Myocyte (in vitro differentiated cells): ENCODE measurements at places on chromosomes 3 and 15. TPM values are rescaled to one million over a fixed set of nuclear protein-coding genes. Genes with fewer than 3 reads are reported as not detected.

- DNase-seq, result no peak
Measured at GRCh38 chr3:170078620-170079281, 41.0 kb downstream of the GPR160 start.

DNA sequence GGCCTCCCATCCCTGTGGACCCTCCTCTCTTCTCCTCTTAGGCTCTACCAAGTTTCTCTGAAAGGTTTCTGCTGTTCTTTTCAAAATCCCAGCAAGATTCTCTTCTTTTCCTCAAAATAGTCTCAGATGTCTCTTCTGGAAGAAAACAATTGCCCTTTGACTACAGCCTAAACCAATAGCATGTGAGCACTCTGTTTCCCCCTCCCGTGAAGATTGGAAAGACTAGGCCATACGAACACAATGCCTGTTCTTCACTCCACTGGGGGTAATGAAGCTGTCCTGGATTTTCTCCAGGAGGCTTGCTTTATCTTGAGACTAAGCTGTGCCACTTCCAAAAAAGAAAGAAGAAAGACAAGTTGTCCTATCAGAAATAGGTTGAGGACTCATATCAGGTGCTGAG lies 178.7 kb upstream of the MCTP2 start:
- no peak for DNase-seq

DNA sequence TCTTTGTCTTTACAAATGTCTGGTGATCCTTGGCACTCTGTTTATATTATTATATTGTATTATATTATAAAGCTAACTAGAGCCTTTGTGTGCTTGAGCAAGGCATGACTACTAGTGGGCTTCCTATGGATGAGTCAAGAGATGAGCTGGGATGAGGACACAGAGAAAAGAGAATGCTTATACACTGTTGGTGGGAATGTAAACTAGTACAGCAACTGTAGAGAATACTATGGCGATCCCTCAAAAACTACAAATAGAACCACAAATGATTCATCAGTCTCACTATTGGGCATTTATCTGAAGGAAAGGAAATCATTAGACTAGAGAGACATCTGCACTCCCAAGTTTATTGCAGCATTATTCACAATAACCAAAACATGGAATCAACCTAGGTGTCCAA lies 40.8 kb upstream of the MED12L start:
- DNase-seq, result no peak

The GHRL gene
- total RNA-seq, result not detected in 2 replicates

DNA sequence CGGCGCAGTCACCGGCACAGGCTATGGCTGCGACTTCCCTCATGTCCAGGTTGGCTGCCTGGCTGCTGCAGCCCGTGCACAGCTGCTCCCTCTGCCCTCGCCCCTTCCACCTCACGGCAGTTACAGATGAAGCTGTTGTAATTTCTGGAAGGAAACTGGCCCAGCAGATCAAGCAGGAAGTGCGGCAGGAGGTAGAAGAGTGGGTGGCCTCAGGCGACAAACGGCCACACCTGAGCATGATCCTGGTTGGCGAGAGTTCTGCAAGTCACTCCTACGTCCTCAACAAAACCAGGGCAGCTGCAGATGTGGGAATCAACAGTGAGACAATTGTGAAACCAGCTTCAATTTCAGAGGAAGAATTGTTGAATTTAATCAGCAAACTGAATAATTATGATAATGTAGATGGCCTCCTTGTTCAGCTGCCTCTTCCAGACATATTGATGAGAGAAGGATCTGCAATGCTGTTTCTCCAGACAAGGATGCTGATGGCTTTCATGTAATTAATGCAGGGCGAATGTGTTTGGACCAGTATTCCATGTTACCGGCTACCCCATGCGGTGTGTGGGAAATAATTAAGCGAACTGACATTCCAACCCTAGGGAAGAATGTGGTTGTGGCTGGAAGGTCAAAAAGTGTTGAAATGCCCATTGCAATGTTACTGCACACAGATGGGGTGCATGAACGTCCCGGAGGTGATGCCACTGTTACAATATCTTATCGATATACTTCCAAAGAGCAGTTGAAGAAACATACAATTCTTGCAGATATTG lies 13.2 kb upstream of the GNB4 start:
- DNase-seq, result no peak

The CHMP2B gene
- total RNA-seq, result 33.6 and 37.8 TPM in 2 replicates

- DNase-seq, result no peak
Measured at GRCh38 chr3:125382298-125382697, 7.2 kb upstream of the ZNF148 start.

- peak; percentile 89 for DNase-seq
Measured at GRCh38 chr3:12227833-12228232, 61.0 kb upstream of the PPARG start.

DNA sequence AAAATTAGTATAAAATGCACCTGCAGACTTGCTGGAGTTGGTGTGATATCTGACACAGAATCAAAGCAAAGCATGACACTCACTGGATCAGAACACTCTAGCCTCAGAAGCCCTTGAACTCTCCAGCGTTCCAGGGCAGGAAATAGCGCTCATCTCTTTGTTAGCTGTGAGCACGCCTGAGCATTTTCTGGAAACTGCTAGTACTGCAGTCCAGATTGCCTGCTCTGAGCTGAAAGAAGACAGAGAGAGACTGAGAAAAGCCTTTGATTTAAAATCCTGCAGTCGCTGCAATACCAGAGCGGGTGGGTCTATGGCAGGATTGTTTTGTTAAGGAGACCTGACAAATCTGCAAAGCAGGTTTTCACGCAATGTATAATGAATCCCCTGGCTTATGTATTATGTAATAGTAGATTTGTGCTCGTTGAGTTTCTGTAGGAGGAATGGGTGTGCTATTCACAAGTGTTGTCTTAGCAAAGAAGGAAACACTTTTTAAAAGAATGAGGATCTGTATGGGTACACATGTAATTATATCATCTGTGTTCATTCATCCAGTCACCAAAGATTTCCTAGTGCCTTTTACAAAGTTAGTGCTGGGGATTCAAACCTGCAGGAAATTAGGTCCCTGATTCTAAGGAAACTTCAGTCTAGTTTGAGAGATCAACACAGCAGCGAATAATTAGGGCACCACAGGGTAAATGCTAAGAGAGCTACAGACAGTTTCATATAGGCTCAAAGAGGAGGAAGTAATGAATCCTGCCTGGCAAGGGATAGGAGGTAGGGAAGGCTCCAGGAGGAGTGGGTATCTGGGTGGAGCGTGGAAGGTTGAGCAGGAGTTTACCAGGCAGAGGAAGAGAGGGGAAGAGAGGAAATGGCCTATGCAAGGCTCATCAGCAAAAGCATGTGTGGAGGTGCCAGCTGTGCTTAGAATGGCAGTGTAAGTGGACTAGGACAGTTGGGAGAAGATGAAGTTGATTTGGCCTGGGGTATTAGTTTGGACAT lies 26.1 kb upstream of the MGLL start:
- no peak for DNase-seq

The SI gene
- total RNA-seq, result not detected in 2 replicates

The CORO2B gene
- total RNA-seq, result 1.7 and 3.2 TPM in 2 replicates

GRCh38 chr3:172700936-172701455 lies 9.9 kb downstream of the NCEH1 start:
- DNase-seq, result no peak

GRCh38 chr3:4979428-4980228 lies at the start of gene BHLHE40:
TSS of gene BHLHE40 (plus strand) at chr3:4979437. CDS start at chr3:4979719, 282 bp downstream.
- peak; percentile 43 for DNase-seq

GRCh38 chr3:191982481-191982880 lies 521.5 kb downstream of the PYDC2 start:
- no peak for DNase-seq

- DNase-seq, result peak; percentile 53
Measured at GRCh38 chr3:185979721-185980121, 41.9 kb upstream of the TRA2B start.

DNA sequence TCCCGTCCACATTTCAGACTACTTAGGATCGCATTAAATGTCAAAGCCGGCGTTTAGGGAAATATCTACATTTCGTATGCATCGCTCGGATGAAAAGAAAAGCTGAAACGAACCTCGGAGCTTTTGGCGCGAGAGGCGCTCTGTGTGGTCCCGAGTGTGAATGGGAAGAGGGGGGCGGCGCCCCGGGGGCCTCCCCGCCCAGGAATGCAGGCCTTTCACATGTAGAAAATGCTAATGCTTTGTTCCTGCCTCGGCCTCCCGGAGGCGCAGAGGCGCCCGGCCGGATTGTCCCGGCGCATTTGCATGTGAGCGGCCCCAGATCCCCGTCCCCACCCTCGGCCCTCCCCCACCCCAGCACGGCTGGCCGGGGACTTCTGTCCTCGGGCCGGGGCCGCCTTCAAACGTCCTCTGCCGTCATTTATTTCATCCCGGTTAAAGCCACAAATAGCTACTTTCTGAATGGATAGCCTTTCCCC lies 37.0 kb upstream of the TRIM71 start:
- peak; percentile 52 for DNase-seq

GRCh38 chr3:43793648-43794372 lies 103.1 kb downstream of the ABHD5 start:
- DNase-seq, result no peak

The IL5RA gene
- not detected in 2 replicates for total RNA-seq

The C3orf80 gene
- total RNA-seq, result 0.21 and 0.83 TPM in 2 replicates
